Bronchus fibroblast of lung (primary cell): ENCODE measurements at places on chromosomes 6 and 20. TPM values are rescaled to one million over a fixed set of nuclear protein-coding genes. Genes with fewer than 3 reads are reported as not detected.

The SLC22A3 gene
- 0.15 TPM in 1 of 2 replicates, not detected in the other for total RNA-seq

The TFAP2B gene
- not detected in 2 replicates for total RNA-seq

The HLA-DOA gene
- total RNA-seq = not detected in 2 replicates

The CLPSL2 gene
- not detected in 2 replicates for total RNA-seq

The ME1 gene
- total RNA-seq = 18.0 and 19.0 TPM in 2 replicates

The PGC gene
- not detected in 2 replicates for total RNA-seq

The NXT1 gene
- 42.5 and 45.5 TPM in 2 replicates for total RNA-seq

The EFCAB8 gene
- under 0.01 TPM in 1 of 2 replicates, not detected in the other for total RNA-seq

The PRICKLE4 gene
- total RNA-seq = not detected in 2 replicates

The HUS1B gene
- 0.17 TPM in 1 of 2 replicates, not detected in the other for total RNA-seq

The OR2J3 gene
- total RNA-seq = not detected in 2 replicates

The KCNQ2 gene
- total RNA-seq = not detected in 2 replicates

The DDO gene
- 0.17 and 0.74 TPM in 2 replicates for total RNA-seq

The CHRNA4 gene
- total RNA-seq = not detected in 2 replicates

The SFTA2 gene
- not detected in 2 replicates for total RNA-seq

The PRKN gene
- 0.89 and 2.9 TPM in 2 replicates for total RNA-seq

The MUC21 gene
- not detected in 2 replicates for total RNA-seq

The TRIM10 gene
- not detected in 2 replicates for total RNA-seq

The NR2E1 gene
- total RNA-seq = not detected in 2 replicates

The XKR7 gene
- under 0.01 TPM in 1 of 2 replicates, not detected in the other for total RNA-seq

The GNMT gene
- total RNA-seq = not detected in 2 replicates

The SLA2 gene
- not detected in 2 replicates for total RNA-seq

The DAAM2 gene
- 7.9 TPM in 2 replicates for total RNA-seq

The EDEM2 gene
- total RNA-seq = 28.1 and 28.7 TPM in 2 replicates

The IGF2R gene
- 33.6 and 40.9 TPM in 2 replicates for total RNA-seq

The ARG1 gene
- total RNA-seq = not detected in 2 replicates

The RFX6 gene
- total RNA-seq = not detected in 2 replicates

The ARMC2 gene
- total RNA-seq = 1.3 and 2.1 TPM in 2 replicates

The MCUR1 gene
- 8.2 and 9.6 TPM in 2 replicates for total RNA-seq

The SYCP2 gene
- total RNA-seq = under 0.01 and 0.15 TPM in 2 replicates

The TRDN gene
- not detected in 2 replicates for total RNA-seq

The HNF4A gene
- total RNA-seq = not detected in 2 replicates

The RHAG gene
- total RNA-seq = not detected in 2 replicates

The RING1 gene
- 12.9 and 13.2 TPM in 2 replicates for total RNA-seq

The CDK19 gene
- 5.2 and 5.8 TPM in 2 replicates for total RNA-seq

The NUP43 gene
- 33.5 and 33.7 TPM in 2 replicates for total RNA-seq

The TRIM26 gene
- 26.0 and 29.6 TPM in 2 replicates for total RNA-seq

The PRR18 gene
- not detected in 2 replicates for total RNA-seq

The PNLDC1 gene
- total RNA-seq = not detected in 2 replicates

The PHACTR3 gene
- not detected in 2 replicates for total RNA-seq

The ECHDC1 gene
- 56.2 and 56.3 TPM in 2 replicates for total RNA-seq

The MUC22 gene
- not detected in 2 replicates for total RNA-seq
